Stimulated activated CD8-positive, alpha-beta memory T cell treated with anti-CD3 and anti-CD28 coated beads, Interleukin-2, amount 100 ng/mL, for 1 hour (primary cell): ENCODE measurements at places on chromosomes 1 and 21.

DNA sequence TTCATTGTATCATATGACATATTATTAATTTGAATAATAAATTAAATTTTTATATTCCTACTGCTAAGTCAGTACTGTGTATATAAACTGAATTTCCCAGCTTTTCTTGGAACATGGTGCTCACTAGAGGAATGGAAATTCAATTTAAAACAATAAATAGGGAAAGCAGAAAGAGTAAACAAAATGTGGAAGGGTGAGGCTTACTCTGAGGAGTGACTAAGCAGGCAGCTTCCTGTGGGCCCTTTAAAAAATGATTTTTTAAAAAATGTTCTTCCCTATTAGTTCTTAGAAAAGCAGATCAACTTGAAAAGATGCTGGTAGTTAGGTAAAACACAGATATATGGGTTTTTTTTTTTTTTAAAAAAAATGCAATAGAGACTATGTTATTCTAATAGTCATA, 49.5 kb upstream of the S1PR1 start:
- no peak for DNase-seq

DNA sequence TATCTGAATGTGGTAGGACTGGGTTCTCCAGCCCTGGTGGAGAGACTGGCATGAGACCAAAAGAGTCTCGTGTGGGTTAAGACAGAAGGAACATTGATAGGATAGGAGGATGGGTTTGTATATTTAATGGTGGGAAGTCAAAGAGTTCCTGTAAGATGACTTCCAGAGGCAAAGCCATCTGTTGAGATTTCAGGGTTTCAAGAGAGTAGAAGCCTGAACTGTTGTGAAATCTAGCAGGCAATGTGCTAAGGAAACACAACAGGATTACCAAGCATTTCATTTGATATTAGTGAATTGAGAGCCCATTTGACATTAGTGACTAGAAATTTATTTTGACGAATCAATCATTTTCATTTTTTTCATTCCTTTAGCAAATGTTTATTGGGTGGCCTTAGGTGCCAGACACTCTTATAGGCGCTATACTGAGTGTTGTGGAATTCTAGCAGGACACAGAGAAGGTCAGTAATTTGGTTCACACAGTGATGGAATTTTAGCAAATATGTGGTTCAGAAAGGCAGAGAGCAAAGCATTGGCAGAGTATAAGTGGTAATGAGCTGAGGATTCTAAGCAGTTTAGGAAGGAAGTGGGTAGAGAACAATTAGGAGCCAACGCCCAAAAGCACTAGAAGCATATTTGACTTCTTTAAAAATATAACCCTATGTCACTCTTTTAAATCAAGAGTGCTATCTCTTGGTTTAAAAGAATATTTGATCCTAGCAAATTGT, 149.3 kb downstream of the AK5 start:
- no peak for DNase-seq

- DNase-seq, result no peak
These were observed 1086.3 kb upstream of the TMPRSS15 start for GRCh38 chr21:19489930-19490329.

- no peak for DNase-seq
These were observed 448.3 kb downstream of the MATN1 start for GRCh38 chr1:30274976-30275621.

DNA sequence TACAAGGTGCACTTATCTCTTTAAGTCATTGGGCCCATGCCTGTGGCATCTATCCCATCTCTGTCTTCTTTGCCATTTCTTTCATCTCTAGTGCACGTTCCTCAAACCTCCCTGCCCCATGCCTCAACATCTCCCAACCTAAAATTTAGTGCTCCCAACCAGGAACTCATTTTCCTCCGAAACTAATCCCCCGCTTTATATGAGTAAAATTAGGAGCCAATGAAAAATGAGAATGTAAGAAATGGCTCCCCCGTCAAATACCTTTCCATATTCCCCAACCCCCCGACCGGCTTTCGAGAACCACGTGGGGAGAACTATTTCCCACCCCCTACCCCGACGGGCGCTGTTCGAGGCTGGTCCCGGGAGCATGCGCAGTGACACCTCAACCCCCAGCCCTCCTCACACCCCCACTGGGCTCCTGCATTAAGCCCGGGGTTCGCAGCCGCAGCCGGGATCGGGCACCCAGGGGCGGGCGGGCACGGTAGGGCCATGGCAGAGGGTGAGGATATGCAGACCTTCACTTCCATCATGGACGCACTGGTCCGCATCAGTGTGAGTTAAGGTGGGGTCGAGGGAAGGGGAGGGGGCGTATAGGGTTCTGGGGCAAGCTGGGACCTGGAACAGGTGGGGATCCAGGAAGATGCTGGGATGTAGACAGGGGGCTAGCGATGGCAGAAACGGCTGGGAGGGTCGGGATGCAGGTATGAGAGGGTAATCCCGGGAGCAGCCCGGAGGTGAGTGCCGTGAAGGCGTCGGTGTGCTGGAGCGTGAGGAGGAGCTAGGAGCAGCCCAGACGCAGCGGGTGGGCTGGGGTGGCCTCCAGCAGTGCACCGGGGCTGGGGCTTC, at the start of gene TRIM46:
Gene TRIM46, plus strand, starts transcription at position 372 of the 846 bp plus-strand sequence. Its CDS starts 118 bp downstream, at position 490.
- peak; percentile 41 for DNase-seq

DNA sequence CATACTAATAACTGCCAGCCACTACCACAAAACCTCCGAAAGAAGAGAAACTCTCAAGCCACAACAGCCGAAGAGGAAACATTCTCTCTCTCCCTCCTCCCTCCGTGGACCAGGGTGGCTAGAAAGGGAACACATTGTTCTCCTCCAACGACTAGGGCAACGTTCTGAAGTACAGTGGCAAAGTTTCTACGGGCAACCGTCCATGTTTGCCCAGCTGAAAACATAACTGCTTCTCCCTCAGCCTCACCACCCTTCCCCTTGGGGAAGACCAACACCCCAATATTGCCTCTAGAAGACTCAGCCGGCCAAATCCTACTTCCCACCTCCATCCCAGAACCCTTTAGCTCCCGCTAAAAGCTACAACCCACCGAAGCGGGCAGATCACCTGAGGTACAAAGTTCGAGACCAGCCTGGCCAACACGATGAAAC, 2.0 kb downstream of the GLUL start:
- DNase-seq, result no peak

DNA sequence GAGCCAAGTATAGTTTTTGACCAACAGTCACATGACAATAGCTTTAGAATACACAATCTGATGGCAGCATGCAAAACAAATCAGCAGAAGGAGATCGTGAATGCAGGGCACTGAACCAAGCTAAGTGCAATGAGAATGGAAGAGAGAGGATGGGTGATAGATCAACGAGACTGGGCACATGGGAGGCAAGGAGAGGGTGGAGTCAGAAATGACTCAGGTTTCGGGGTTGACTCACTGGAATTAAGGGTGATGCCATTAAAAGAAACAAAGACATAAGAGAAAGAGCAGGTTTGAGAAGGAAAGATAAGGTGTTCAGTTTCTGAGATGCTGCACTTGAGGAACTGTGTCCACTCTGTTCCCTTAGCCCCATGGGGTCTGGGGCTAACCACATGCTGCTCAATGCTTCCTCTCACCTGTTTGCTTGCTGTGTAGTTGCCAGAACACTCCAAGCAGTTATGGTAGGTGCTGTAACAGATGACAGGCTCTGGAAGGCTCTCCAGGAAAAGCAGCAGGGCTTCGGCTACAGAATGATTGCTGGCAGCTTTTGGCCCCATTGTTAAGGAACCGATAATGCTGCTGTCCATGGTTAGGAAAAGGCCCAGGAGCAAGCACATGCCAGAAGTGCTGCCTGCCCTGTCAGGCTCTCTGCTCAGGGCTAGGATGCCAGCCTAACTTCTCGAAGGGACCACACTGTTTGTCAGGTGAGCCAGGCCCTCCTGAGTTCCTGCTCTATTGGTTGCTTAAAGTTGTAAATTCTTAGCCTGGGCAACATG, 6.1 kb upstream of the MTF1 start:
- no peak for DNase-seq

DNA sequence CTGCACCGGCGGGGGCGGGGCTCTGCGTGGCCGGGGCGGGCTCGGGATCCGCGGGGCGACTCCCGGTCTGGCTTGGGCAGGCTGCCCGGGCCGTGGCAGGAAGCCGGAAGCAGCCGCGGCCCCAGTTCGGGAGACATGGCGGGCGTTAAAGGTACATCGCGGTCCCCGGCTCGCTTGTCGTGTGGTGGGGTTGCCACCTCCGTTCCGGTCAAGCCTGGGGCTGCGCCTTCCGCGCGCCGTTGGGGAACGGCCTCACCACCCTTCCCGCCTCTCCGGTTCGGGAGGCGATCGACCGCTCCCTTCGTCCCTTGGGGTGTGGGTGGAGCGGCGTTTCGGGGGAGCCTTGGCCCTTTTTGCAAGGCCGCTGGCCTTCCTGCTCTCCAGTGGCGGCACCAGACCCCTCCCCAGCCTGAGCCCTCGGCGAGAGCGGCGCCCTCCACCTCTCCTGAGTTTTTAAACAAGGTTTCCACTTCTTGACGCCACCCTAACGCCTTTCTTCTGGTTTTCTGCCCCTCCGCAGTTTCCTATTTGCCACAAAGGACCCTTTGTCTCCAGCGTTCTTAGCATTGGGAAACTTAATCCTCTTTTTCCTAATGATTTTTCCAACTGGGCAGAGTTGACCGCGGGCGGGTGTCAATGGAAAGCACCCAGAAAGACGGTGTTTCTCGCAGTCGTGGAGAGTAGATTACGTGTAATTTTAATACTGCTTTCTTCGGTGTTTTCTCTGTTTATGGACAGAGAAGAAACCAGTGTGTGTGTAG, at the start of the genes LEPR and LEPROT:
Gene LEPR, plus strand, starts transcription at position 79 of the 761 bp plus-strand sequence. CDS start 144,898 bp downstream, outside the sequence.
Gene LEPROT, plus strand, starts transcription at position 79 of the 761 bp plus-strand sequence. Its CDS starts 57 bp downstream, at position 136.
- DNase-seq, result no peak

- no peak for DNase-seq
These were observed 90.4 kb downstream of the SLC30A10 start for GRCh38 chr1:219837994-219838294.

GRCh38 chr1:89548122-89548857, 23.7 kb downstream of the LRRC8B start:
- no peak for DNase-seq

- DNase-seq, result no peak
These were observed 2.2 kb upstream of the KANK4 start for GRCh38 chr1:62321446-62321845.

DNA sequence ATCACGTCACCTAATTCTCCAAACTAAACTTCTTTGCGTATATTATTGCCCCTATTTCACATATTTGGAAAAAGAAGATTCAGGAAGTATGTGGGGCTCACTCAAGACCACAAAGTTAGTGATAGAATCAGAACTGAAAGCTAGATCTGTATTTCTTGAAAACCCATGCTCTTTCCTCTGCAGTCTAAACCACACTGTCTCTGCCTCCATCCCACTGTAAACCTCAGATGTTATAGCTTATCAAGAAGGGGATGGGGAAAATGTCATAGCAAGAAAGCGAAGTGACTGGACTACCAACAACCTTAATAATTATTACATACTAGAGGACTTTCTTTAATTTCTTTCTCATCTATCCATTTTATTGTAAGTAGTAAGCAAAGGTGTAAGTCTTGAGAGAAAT, 257.7 kb upstream of the SGIP1 start:
- DNase-seq, result no peak

- DNase-seq, result no peak
These were observed 85.2 kb downstream of the HHAT start for GRCh38 chr1:210413951-210414350.

- no peak for DNase-seq
These were observed 76.1 kb downstream of the OLFM3 start for GRCh38 chr1:101920577-101920976.

GRCh38 chr1:85898861-85899260, 190.6 kb upstream of the ZNHIT6 start:
- no peak for DNase-seq

GRCh38 chr1:156627313-156627880, 8.2 kb downstream of the HAPLN2 start:
- no peak for DNase-seq

GRCh38 chr1:168683871-168684270, 45.1 kb downstream of the DPT start:
- no peak for DNase-seq

- no peak for DNase-seq
These were observed 541 bp upstream of the CD58 start for GRCh38 chr1:116571215-116571919.

DNA sequence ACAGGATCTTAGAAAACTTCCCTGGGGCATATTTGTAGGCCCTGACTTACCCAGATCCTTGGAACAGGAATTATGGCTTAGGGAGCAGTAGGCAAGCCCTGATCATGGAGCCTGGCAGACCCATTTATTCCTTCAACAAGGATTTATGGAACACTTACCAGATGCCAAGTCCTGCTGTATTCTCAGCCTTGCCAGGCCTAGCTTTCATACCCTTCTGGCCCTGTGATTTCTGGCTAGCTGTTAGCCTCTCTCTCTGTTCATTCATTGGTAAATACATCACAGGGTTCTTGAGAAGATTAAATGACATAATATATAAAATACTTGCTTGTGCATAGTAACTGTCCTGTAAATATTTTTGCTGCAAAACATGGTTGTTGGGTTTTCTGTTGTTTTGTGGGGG, 32.4 kb upstream of the SRP9 start:
- DNase-seq, result no peak

GRCh38 chr1:202090994-202091393, 31.7 kb upstream of the GPR37L1 start:
- DNase-seq, result no peak

- DNase-seq, result no peak
These were observed 9.1 kb downstream of the MMEL1 start for GRCh38 chr1:2623571-2624337.

DNA sequence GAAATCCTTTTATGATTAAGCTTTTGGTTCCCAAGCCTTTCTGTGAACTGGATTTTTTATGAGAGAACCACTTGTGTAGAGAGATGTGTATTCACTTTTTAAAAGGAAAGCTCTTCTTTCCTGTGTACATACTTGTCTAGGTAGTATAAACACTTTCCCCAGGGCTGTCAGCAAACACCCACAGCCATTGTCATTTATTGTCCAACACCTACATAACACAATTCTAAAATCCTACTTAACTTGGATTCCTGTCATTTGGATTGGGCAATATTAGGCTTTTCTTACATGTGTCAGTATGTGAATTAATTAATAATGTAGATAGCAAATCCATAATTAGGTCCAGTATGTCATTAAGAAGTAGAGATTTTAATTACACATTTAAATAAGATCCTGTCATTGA, 12.3 kb downstream of the DDX20 start:
- no peak for DNase-seq

DNA sequence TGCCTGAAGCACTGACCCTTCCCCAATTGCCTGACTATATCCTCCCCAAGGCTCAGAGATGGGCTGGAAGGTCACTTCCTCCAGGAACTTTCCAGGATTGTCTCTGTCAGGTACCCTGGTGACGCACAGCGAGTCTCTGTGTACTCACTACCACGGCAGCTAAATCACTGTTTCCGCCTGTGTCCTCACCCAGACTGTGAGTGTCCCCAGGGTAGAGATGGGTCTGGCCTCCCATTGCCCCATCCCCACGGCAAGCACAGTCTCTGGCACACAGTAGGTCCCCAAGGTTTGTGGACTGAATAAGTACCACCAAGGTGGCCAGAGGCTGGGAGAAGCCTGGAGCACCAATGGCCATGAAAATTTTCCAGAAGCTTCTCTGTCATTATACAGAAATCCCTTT, 93.8 kb upstream of the RUNX3 start:
- DNase-seq, result no peak

GRCh38 chr1:105736349-105736748, 1320.1 kb upstream of the PRMT6 start:
- DNase-seq, result no peak

- DNase-seq, result no peak
These were observed 40.9 kb upstream of the RALGPS2 start for GRCh38 chr1:178684111-178684510.
